ENCODE measurements at places on chromosomes 7 and 10. TPM values are rescaled to one million over a fixed set of nuclear protein-coding genes. Genes with fewer than 3 reads are reported as not detected.

TSC22D4 gene
- 25.3 TPM for total RNA-seq

- no peaks in the 10 kb centered on the region for H3K27me3 ChIP-seq
- no peak for DNase-seq
- no peaks in the 10 kb centered on the region for H3K36me3 ChIP-seq
- H3K27ac ChIP-seq = no peak overlapping the region
Observed at GRCh38 chr7:46360296-46360695, 439.2 kb upstream of the IGFBP3 start.

- peak within 1 kb of the TSS; percentile 97 for H3K4me3 ChIP-seq
- peak; percentile 76 for DNase-seq
- peak within 1 kb of the TSS; percentile 92 for H3K27ac ChIP-seq
- H3K27me3 ChIP-seq = no peaks in the 10 kb centered on the region
- peaks cover 17% of the 10 kb centered on the region for H3K36me3 ChIP-seq
Observed at GRCh38 chr10:114821293-114821914, at the start of gene FHIP2A. FHIP2A (plus strand) TSS chr10:114821780; CDS start chr10:114822079, 299 bp downstream.

GIMAP5 gene
- not detected for total RNA-seq

DNA sequence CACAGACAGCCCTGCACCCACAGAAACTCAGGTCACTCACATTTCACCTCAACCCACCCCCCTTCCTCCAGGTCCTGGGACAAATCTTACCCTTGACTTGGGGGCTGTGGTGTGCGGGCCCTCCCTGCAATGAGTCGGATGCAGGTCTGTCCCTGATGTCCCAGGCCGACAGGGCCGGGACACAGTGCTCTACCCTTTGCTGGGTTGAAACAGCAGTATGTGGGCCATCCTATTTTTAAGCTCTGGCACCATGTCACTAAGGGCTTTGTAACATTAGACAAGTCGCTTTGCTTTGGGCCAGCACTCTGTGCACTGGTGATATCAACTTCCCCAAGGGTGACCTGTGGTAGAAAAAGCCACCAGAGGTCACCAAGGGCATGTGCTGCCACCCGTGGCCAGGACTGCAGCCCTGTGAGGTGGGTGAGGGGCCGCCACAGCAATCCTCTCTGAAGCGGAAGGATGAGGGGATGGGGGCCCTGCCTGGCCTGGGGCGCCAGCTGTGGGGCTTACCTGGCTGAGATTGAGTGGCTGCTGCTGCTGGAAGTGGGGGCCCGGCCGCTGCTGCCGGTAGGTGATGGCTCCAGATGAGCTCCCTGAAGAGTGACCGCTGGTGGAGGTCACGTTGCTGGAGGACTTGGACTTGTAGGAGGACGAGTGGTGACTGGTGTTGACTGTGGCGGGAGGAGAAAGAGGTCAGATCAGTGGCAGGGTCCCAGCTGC, 51.3 kb downstream of the CLEC2L start:
- H3K4me3 ChIP-seq = no peak overlapping the region
- H3K4me1 ChIP-seq = no peaks in the 10 kb centered on the region
- H3K27me3 ChIP-seq = no peaks in the 10 kb centered on the region
